Cerebellum (tissue), 4 donors: ENCODE measurements at places on chromosomes 12 and 14. TPM values are rescaled to one million over a fixed set of nuclear protein-coding genes. Genes with fewer than 3 reads are reported as not detected.

Gene KLRF1
- total RNA-seq: not detected

Gene GALNT8
- 26.1 TPM for total RNA-seq

Gene LHX5
- total RNA-seq: 10.2 TPM

Gene DDX55
- 20.6 TPM for total RNA-seq

GRCh38 chr12:77382096-77382742, 316.9 kb upstream of the E2F7 start:
- no peak for DNase-seq

GRCh38 chr14:51507906-51508511, 143.7 kb upstream of the FRMD6 start:
- peak; percentile 20 for DNase-seq

DNA sequence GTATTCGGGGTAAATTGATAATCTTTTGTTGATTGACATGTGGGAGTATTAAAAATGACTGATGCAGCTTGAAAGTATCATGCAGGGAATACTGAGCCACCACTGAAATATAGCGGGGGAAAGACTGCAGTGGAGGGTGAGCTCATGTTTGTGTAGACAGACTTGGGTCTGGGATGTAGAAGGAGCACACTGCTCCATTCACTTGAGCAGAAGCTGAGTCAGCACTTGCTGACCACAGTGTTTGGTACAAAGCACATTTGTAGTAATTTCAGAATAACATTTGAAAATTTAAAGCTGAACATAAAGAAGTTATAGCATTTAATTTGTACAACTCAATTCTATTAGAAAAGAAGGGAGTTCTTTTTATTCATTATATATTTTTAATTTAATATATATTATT, 304.3 kb upstream of the PRICKLE1 start:
- DNase-seq: no peak

Gene GPR84
- 0.36 TPM for total RNA-seq

DNA sequence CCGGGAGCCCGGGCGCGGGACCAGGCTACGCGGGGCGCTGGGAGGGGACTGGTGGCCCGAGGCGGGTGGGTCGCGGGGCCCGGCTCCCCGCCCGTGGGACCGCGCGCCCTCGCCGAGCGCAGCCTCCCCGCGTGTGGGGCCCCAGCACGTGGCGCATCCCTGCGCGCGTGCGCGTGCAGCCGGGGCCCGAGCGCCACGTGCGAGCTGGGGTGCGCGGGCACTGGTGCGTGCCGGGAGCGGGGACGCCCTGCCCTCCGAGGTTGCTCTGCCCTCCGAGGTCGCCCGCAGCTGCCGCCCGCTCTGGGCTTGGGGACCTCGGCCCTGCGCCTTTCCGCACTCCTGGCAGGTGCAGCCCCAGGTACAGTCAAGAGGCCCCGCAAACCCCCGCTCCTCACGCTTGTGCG, 365 bp upstream of the CCDC88C start:
- peak; percentile 33 for DNase-seq

DNA sequence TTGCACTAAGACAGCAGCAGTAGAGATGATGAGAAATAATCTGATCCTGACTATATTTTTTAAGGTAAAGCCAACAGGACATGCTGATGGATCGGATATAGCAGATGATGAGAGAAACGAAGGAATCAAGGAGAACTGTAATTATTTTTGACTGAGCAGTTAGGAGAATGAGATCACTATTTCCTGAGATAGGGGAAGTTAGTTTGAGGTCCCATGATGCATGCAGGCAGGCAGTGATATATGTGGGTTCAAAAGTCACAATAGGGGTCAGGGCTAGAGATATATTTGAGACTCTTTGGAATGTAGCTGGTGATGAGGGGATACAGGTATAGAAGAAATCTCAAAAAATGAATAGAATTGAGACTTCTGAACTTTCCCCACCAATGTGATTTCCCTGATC, 107.6 kb downstream of the GTF2A1 start:
- DNase-seq: no peak

Gene ANAPC5
- total RNA-seq: 159 TPM

- no peak for DNase-seq
Observed at GRCh38 chr14:78399316-78399889, 229.2 kb downstream of the NRXN3 start.

Gene GXYLT1
- 15.1 TPM for total RNA-seq

- DNase-seq: no peak
Observed at GRCh38 chr12:51901881-51902280, 5.4 kb upstream of the ACVRL1 start.

Gene DIO3
- 6.1 TPM for total RNA-seq

DNA sequence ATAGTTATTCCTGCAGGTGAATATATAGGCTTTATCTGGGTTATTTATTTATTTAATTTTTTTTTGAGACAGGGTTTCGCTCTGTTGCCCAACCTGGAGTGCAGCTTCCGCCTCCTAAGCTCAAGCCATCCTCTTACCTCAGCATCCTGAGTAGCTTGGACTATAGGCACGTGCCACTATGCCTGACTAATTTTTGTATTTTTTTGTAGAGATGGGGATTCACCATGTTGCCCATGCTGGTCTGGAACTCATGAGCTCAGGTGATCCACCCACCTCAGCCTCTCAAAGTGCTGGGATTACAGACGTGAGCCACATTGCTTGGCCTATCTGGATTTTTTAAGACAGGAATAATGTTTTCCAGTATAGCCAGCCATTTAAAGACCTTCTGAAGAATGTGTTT, 2.0 kb downstream of the RAN start:
- DNase-seq: no peak

DNA sequence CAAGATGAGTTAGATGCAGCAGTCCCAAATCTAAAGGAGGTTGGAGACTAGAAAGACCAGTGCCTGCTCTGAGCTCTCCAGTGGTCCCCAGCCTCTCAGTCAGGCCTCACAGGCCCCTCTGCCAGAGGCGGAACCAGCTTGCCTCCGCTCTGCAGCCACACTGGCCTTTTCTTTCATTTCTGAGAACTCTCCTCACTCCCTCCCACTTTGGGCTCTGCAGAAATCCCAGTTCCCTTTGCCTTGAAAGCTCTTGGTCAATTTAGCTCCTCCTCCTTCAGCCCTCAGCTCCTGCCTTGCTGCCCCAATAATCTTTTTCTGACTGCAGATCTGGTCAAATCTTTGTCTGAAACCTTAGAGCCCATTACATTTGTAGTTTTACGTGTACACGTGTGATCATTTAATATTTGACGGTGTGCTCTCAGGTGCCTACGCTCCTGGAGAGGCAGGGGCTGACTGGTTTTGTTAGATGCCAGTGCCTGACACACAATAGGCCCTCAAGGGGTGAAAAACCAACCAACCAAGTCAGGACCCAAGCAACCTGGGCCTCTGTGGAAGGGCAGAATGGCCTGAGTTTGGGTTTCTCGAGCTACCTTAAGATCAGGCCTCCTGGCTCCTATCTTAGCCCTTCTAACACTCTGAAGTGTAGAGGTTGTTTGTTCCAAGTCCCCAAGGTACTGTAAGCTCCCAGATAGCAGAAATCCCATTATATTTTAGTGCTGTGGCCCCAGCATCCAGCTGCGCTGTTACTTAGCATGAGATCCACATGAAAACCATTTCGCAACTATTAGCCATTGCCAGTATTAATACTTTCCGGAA, 1.1 kb upstream of the NUDT4 start:
- DNase-seq: no peak

Gene ABHD4
- 6.1 TPM for total RNA-seq

Gene TAC3
- total RNA-seq: not detected

DNA sequence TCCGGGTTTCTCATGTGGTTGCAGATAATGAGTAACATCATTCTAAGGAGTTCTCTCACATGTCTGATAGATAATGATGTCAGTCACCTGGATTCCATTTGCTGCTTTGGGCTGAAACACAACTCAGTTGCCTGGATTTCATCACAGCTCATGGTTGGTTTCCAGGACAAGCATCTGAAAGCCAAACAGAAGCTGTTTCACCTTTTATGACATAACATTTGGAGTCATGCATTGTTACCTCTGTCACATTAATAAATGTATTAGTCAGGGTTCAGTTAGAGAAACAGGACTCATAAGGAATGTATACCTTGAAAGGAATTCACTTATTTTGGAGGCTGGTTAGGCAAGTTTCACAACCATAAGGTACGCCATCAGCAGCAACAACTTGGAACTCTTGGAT, 251.9 kb upstream of the ATXN7L3B start:
- no peak for DNase-seq

- DNase-seq: no peak
Observed at GRCh38 chr12:67710582-67710981, 62.0 kb downstream of the DYRK2 start.

DNA sequence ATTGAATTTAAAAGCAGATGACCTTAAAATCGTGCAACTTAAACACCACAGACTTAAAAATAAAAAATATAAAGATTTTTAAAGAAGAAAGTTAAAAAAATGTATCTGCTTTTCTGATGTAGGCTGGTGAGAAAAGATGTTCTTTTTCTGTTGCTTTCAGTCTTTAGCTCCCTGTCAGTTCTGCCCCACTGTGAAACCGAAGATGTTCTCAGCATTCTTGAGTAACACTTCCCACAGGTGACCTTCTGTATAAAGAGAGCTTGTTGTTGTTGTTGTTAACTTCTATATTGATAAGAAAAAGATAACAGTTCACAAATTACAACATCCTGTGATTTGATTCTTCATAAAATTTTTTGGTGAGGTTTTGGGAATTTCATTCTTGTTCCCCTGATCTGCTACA, 377.9 kb upstream of the RGS6 start:
- DNase-seq: no peak

Gene KLRC3
- 5.7 TPM for total RNA-seq

DNA sequence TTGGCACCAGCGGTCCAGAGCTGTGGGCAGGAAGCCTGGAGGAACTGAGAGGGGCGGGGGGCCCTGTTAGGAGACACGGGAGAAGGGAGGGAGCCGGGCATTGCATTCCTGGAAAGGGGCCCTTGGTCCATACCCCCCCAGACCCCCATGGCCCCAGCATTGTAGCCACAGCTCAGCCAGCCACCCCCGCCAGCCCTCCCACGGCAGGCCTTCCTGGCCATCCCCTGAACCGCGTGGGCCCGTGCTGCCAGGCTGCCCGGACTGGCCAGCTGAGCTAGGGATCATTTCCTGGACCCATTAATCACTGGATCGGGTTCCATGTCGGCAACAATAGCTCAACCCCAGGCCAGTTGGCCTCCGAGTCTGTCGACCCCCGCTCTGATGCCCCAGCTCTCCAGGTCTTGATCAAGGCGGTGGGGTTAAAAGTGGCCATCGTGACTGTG, 39.8 kb upstream of the DIO3 start:
- DNase-seq: no peak

- DNase-seq: no peak
Observed at GRCh38 chr12:93191956-93192355, 185.8 kb upstream of the NUDT4 start.

DNA sequence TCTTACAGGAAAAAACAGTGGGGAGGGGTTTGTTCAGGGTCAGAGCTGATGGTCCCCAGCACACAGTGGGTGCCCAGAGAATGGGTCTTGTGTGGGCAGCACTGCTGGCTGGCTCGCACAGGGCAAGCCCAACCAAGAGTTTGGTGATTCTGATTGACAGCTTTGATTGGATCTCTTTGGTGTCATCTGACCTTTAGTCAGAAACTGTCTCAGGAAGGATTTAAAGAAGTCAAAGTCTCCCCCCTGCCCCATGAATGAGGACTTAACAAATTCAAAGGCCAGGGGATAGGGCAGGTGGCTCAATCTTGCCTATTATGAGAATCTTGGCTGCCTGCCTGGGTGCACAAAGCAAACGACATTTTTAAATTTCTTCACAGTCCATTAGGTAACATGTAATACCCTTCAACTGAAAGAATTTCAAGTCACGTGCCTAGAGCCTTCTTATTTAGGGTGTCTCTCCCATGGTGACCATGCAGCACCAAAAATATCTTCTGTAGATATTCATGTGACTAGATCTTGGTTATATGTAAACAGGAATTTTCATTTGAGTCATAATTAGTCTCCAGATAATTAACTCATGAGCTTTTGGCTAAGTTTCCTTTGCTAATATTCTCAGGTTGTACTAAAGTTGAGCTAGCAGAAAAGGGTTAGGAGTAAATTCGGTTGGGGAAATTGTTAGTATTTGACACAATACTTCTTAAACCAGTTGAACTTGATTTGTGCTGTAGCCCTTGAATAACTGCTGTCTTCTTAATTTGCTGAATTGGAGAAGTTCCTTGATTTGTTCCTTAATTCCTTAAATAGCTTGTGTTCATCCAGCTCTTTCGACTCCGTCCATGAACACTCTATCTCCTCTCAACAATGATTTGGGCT, 54.5 kb upstream of the HECTD1 start:
- DNase-seq: no peak

- no peak for DNase-seq
Observed at GRCh38 chr14:20614038-20614840, 23.1 kb upstream of the RNASE12 start.

Gene ESPL1
- total RNA-seq: 5.1 TPM

DNA sequence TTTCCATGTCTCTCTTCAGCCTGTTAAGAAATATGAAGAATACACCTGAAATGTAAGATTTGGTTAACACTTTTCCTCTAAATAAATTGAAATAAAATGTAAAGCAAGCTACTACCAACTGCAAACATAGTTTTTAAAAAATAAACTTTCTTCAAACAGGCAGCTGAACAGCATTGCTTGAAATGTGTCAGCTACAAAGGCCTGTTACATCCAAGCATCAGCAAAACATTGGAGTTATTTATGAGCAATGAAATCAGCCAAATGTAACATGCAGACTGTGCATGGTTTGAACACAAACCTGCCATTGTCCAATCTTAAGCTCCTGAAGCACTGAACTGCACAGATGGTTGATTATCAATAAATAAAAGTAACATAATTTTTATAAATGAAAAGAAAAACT, 291.3 kb downstream of the ACSS3 start:
- no peak for DNase-seq

DNA sequence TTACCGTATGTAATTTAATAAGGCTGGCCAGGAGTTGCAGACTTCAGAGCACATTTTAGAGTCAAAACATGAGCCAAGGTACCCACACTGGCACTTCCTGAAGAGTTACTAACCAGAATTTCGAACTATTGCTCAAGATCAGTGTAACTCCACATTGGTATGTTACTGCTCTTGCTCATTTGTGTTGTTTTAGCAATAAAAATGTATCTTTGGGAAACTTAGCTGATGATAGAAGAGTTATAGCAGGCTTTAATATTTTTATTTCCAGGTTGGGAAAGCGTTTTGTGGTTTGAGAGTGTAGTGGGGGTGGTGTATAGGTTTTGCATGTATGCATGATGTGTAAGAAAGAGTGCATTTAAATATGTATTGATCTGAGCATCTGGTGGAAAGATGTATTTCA, 96.6 kb downstream of the SCN8A start:
- DNase-seq: no peak

DNA sequence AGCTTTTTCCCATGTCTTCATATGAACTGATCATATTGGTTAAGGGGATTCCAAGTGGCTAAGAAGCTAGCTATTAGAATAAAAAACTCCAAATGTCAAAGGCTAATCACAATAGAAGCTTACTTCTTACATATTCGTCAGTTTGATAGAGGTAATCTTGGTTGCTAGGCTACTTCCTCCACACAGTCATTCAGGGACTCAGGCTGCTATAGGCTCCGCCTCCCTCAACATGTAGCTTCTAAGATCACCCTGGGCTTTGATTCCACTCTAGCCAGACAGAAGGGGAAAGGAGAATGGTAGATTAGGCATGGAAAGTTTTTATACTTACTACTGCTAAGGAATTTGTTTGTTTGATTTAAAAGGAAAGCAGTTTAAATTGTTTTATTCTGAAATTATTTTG, 207.9 kb downstream of the EFCAB11 start:
- DNase-seq: no peak
